Bone marrow (tissue), 2 donors: ENCODE measurements at places on chromosomes 5 and 9.

DNA sequence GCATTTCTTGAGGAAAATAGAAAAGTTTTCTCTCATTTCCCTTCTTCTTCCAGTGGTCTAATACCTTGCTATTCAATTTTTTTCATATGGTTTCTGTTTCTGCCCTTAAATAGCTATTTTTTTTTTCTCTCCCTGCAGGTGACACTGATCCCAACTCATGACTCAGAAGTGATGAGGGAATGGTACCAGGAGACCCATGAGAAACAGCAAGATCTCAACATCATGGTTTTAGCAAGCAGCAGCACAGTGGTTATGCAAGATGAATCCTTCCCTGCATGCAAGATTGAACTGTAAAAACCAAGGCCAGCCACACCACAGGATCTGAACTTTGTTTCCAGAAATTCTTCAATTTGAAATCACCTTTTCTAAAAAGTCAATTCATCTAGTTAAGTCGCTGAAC, 97.7 kb downstream of the MAP1B start:
- DNase-seq = no peak

DNA sequence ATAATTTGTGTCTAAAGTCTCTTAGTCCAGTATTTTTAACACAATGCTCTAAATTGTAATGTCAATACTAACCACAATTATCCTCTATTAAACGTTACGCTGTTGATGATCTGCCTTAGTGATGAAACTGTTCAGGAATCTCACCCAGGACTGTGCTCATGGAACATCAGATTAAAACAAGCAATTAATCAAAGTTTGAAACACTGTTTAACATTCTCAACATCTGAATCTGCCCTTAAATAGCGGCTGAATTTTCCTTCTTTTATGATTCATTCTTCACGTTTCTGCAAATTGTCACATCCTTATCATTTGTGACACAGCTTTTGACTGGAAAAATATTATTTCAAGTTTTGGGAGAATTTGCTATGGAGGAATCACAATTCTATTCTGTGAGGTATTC, 113.8 kb downstream of the MARCHF11 start:
- DNase-seq = no peak

GRCh38 chr9:138016406-138017187, 139.0 kb downstream of the CACNA1B start:
- DNase-seq = no peak

DNA sequence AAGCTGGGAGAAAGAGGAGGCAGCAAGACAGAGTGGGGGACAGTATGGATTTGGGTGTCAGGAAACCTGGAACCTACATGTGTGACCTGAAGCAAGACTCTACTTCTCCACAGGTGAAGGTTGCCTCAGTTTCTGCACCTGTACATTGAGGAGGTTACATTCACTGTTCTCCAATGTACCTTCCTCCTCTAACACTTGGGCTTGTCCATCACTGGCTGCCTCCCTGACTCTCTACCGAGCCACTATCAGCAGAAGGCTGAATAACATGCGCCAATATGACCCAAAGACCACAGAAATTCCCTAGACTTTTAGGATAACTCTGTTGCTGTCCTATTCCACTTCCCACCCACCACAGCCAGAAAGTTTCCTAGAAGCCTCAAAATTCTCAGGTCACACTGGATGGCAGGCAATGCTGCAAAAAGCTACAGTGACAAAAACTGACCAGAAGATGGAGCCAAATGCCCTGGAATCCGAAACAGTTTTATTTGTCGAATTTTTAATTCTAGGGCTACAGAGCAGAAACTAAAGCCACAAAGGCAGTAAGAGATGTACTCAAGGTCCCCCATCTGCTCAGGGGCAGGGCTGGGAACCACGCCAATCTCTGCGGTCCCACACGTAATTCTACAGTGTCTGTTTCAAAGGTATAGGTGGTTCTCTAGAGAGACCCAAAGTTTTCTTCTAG, 64.4 kb downstream of the FAM114A2 start:
- no peak for DNase-seq
